ENCODE measurements at places on chromosomes 7 and 10.

- no peak for DNase-seq
Measured at GRCh38 chr10:11837372-11838161, 14.4 kb downstream of the PROSER2 start.

DNA sequence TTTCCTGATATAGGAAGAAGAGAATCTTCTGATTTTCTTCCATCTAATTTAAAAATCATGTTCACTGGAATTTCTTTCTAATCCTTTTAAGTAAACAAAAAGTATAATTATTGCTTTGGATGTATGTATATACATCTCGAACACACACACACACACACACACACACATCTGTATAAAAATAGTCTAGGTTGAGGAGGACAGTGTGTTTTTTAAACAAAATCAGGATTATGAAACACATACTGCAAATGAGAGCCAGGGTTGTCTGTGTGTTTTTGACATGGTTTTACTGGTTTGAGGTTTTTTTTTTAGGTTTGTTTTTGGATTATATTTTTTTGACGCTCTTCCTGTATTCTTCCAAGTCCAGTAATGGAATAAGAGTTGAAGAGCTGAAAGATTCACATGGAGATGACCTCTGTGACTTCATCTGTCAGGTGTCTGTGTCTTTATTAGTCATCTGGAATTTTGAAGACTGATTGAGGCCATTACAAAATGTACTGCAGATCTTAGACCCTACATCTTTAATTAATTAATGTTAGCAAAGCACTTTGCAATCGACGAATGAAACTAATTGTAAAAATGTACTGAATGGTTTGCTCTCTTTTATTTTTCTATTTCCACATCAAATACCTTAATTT, 237.1 kb downstream of the SUGCT start:
- no peak for DNase-seq

GRCh38 chr10:25226775-25227682, 52.2 kb downstream of the GPR158 start:
- peak; percentile 14 for DNase-seq

DNA sequence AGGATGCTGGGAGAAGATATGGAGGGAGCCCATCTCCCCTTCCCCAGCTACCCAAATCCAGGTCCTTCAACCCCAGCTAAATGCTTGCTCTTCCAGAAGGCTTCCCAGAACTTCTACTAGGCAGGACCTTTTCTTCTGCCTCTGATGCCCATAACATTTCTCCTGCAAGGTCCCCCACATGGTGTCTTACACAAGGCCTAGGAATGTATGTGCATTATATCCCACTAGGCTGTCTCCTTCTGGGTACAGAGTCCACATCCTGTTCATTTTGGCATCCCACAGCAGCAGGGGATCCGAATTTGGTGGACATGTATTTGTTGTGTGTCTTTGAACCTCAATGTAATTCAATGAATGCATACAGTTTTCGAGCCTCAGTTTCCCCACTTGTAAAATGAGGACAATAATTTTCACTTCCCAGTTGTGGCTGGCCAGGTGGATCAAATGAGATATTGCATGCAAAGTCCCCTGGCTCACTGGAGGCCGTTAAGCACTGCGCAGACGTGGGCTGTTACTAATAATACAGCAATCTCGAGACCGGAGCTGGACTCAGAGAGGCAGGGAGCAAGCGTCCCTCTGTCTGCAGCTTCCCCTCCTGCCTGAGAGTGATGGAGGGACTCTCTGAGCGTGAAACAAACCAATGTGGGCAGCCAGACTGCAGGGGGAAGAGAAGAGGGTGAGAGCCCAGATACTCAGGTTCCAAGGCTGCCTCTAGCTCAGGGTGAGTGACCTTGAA, 18.6 kb upstream of the YWHAG start:
- no peak for DNase-seq

DNA sequence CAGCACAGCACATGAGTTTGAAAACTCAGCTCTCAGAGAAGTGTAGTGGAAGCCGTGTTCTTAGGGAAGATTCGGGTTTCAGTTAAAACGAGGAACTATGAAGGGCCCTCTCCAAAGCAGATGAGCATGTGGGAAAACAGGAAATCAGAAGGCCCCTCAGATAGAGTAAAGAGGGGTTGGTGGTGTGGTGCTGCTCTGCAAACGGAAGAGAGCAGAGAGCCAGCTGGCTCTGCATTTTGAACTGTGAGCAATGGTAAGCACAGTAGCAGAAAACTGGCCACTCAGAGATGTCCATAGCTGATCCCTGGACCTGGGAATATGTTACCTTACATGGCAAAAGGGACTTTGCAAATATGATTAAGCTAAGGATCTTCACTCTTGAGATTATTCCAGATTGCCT, 27.9 kb upstream of the CUL1 start:
- DNase-seq, result no peak

DNA sequence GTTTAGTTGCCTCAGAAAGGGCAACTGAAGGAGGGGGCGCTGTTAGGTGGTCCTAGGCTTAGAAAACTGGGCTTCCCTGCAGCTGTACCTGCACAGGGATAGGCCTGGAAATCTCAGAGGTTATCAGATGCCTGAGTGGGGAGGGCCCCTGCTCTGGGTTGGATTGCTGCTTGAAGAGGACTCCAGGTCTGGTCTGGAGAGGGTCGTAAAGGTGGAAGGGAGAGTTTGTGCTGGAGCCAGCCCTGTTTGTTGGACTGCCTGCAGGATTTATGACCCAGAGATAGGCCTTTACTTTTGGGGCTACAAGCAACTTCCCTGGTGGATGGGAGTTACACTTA, 765.9 kb downstream of the GRID1 start:
- DNase-seq, result no peak
